ENCODE measurements at places on chromosomes 1 and 21. TPM values are rescaled to one million over a fixed set of nuclear protein-coding genes. Genes with fewer than 3 reads are reported as not detected.

GRCh38 chr21:36186506-36187399 lies 30.1 kb downstream of the DOP1B start:
- DNase-seq = no peak

- DNase-seq = peak; percentile 55
Measured at GRCh38 chr1:111441573-111442192, 7.4 kb downstream of the WDR77 start.

- DNase-seq = no peak
Measured at GRCh38 chr1:75529488-75529887, 81.4 kb downstream of the SLC44A5 start.

DNA sequence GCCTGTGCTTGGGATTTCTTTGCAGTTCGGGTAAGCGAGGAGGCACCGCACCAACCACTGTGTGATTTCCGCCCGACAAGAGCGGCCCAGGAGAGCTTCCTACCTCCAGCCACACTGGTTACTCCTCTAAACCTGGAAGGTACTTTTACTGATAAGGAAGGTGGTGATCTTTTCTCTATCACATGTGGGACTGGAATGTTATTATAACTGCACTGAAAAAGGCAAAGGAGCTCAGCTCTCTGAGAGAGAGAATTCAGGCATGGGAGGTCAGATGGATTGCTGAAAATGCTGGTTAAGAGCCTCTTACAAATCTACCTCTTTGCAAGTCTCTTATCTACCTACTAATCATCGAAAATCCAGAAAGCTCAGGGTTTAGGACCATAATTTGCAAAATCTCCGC lies 7.7 kb upstream of the KCNE1 start:
- DNase-seq = no peak

GRCh38 chr1:27832762-27833161 lies 2.2 kb downstream of the PPP1R8 start:
- DNase-seq = no peak

DNA sequence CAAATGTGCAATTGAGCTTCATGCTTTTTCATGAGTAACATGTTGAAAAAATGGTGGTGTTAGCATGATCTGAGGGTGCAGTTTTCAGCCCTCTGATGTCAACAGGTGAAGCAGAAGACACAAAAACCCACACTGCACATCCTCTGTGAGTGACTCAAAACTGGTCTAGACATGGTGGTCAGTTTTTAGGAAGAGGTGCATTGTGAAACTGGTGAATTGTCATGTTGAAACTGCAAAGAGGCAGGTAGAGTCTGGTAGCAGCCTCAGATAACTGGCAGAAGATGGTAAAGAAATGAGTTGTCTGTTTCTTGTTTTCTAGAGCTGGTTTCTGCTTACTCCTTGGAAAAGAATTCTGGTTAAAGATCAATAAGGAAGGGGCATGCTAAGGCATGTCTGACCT lies 97.3 kb upstream of the HMCN1 start:
- no peak for DNase-seq

DNA sequence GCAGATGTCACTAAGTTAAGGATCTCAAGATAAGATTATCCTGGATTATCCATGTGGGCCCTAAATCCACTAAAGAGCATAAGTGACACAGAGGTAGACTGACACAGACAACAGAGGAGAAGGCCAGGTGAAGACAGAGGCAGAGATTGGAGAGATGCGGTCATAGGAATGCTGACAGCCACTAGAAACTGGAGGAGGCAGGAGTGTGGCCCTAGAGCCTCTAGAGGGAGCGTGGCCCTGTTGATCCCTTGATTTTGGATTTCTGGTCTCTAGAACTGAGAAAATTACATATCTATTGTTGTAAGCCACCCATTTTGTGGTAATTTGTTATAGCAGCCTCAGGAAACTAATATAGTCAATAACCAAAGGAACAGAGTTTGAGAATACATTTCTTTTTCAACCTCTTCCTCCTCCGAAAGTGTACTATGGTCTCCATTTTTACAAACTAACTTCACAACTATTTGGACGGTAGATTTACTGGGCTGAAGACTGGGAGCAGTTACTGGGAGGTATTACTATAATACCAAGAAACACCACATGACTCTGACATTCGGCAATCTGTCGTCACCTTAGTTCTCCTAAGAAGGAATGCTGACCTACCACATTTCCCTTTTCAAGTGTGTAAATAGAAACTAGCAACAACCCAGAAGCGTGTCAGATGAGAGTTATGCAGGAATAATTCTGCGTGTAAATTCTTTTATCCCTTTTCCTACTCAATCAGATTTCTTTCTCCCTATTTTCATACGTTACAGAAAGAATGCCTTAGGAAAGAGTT lies 116.0 kb upstream of the ZNHIT6 start:
- DNase-seq = no peak

DNA sequence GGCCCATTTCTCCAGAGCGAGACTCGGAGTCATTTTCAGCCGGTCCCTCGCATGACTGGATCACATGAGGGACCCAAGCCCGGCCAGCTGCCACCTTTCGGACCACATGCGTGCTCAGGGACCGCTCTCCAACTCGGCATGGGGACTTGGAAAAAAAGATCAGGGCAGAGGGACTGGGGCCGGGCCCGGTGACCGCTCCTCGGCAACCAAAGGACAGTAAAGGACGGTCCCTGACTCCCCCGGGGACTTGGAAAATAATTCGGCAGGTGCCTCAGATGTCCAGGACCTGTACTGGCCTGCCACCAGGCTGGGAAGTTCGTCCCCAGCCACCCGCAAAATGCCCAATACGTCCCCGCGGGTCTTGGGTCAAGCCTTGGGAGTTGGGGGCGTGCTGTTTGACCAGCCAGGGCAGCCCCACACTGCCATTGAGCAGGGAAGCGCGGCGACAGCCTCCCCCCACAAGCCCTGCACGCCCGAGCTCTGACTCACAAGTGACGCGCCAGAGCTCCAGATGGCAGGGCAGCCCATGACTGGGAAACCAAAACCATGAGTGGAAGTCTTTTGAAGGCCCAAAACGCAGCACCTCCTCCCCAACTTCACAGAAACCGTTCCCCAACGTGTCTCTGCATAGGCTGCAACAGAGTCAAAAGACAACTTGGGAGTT lies 134.5 kb downstream of the LIPI start:
- DNase-seq = no peak

DNA sequence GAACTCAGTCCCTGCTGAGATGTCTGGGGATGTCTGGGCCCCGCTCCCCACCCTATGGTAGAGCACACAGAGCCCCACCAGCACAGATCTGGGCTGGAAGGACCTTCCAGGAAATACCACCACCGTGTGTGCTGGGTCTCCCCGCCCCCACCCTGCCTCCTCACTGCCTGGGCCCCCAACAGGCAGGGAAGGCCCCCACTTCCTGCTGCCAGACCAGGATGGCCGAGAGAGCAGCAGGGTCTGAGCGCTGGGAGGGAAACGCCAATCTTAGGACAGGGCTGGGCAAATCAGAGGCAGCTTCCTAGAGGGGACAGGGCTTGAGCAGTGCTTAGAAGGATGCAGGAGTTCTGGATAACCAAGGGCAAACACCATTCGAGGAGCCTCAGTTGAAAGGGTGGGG lies 11.9 kb downstream of the ADGRB2 start:
- no peak for DNase-seq

The RIIAD1 gene
- not detected for total RNA-seq

The BGLAP gene
- 3.7 TPM for total RNA-seq

The DCST1 gene
- total RNA-seq = 0.23 TPM

The PSEN2 gene
- 3.4 TPM for total RNA-seq

The RAP1A gene
- total RNA-seq = 109 TPM

The TSTD1 gene
- 45.7 TPM for total RNA-seq

Measured in T-helper 17 cell (primary cell).